HS-5 (cell line): ENCODE measurements at places on chromosomes 2 and 18.

GRCh38 chr2:148965623-148966437 is 72.7 kb upstream of the LYPD6B start:
- no peak for DNase-seq

DNA sequence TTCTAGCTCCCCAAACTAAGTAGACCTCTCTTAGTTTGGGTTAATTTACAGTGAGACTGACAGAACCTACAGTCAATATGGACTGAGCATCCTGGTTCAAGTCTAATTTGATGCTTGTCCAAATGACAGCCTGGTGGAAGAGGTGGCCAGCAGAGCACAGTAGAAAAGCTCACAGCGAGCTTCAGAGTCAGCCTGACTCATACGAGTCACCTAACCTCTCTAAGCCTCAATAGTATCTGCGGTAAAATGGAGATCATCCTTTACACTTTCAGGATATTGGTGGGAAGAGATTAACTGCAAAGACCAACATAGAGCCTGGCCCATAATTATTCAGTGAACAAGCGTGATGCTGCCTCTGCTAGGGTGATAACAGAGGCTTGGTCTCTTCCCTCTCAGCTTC is 54.5 kb downstream of the DOCK10 start:
- DNase-seq = no peak

DNA sequence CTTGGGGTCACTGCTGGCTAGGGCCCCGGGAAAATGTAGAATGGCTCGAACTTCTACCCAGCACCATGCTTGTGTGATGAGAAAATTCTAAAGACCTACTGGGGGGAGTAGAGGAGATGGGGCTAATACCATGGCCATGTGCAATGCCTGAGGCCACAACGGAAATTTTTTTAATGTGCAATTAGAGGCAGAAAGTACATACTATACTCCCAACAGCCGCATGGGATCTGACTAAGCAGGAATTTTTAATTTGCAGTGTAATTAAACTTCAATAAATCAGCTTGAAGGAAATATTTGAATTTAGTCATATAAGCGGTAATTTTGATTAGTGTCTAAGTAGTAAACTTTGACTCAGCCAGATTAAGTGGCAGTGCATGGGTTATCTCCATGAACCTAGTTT is 53.2 kb upstream of the CNGA3 start:
- no peak for DNase-seq

DNA sequence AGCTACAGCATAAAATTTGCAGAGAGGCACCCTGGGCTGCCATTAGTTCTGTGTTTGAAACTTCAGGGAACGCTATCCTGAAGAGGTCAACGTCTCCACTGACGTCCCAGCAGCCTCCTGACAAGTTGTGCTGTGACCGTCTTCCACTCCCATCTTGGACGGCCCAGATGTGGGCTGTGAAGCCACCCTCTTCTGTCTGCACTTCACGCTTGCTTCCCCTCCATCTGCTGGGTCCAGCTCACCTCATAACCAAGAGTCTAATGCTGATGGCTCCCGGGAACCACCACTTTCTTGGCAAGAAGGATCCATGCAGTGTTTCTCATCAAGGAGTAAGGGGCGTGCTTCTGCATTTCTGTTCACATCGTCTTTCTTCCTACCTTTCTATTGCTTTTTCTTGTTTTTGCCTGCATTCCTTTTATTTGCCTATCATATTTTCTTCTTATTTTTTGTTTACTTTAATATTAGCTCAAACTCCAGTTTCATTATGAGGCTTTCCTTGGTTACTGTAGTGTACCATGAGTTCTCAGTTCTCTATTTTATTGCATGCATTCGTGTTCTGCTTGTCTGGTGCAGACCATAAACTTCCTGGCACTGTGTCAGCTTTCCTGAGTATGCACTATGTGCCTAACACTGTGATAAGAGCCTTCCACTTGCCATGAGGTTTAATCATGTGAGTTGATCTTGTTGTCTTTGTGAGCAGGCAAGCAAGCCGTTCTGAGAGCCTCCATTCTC is 631.8 kb upstream of the RAB6C start:
- no peak for DNase-seq

GRCh38 chr18:54359233-54359632 is 1.5 kb downstream of the C18orf54 start:
- DNase-seq = no peak

GRCh38 chr2:2919026-2919425 is 458.6 kb downstream of the EIPR1 start:
- DNase-seq = no peak

- no peak for DNase-seq
These were observed 4.8 kb upstream of the MRPL44 start for GRCh38 chr2:223952280-223952968.

DNA sequence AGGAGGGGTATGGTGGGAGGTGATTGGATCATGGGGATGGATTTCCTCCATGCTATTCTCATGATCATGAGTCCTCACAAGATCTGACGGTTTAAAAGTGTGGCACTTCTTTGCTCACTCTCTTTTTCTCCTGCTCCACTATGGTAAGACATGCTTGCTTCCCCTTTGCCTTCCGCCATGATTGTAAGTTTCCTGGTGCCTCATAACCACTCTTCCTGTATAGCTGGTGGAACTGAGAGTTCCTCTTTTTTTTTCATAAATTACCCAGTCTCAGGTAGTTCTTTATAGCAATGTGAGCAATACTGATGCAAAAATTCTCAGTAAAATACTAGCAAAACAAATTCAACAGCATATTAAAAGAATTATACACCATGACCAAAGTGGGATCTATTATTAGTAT is 728.5 kb upstream of the SLC8A1 start:
- DNase-seq = no peak

GRCh38 chr2:119914266-119914665 is 98.6 kb upstream of the EPB41L5 start:
- DNase-seq = no peak

DNA sequence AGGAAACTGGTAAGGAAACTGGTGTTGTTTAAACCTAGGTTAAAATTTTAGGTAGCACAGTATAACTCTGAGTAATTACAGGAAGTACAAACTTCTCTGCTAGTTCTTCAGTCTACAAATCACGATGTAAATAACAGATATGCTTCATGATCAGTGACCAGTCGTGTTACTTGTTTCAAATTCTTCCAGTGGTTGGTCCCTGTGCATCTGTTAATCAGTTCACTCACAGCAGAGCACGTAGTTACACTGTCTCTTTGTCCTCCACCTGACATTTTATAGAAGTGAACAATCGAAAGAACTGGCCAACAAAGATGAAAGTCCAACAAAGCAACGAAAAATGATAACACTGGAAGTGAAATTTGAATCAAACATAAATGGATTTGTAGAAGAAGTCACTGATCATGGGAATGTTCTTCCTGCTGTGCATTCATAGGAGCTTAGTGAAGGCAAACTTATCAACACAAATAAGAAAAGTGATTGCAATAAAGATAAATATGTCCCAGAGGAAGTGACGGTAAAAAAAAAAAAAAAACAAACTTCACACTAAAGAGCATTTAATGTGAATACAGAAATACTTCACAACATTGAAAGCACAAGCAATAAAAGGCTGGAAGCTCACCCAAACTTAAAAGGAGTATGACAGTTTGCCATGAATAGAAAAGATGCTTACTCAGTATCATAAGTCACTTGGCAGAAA is 7.0 kb downstream of the EIF2AK2 start:
- no peak for DNase-seq

DNA sequence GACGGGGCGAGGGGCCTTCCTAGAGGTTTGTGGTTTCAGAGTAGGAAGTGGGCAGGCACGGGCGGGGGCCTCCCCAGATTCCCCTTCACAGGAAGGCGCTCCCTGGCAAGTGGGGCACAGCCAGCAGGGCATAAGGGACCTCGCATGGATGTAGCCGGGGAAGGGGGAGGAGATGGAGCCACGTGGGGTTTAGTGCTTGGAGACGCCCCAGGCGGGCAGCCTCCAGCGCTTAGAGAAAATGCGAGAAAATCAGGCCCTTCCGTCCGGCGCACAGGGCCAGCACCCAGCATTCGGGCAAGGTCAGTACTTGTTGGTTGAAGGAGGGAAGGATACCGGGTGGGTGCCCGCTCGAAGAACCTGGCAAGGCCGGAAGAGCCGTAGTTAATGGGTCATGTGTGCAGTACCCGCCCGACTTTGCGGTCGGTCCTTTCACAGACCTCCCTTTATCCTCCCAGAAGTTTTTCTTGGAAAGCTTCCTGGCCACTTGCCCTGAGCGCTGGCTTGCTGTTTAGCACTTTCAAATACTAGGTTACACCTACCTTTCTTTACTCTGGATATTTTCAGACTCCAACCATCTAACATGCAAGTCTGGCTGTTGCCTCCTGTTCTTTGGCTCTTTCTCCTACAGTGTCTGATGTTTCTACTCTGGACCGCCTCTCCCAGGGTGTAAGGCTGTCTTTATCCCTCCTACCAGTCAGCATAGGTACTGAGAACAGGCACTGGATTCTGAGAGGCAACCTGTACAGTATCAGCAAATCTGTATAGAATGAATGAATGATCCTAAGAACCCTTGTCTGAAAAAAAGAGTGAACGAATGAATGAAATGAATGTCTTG is 78.1 kb downstream of the CIB4 start:
- DNase-seq = no peak
